Colonic mucosa (tissue), 4 donors: ENCODE measurements at places on chromosomes 5 and 9. TPM values are rescaled to one million over a fixed set of nuclear protein-coding genes. Genes with fewer than 3 reads are reported as not detected.

KLF4 gene
- total RNA-seq = 398 TPM

SYNPO gene
- total RNA-seq = 32.4 TPM

NUTM2G gene
- not detected for total RNA-seq

AGXT2 gene
- total RNA-seq = 0.16 TPM

- peak overlapping the region; percentile 73 for H3K27ac ChIP-seq
- H3K4me3 ChIP-seq = no peak overlapping the region
- H3K36me3 ChIP-seq = no peaks in the 10 kb centered on the region
- no peaks in the 10 kb centered on the region for H3K4me1 ChIP-seq
Measured at GRCh38 chr9:20409321-20410092, 212.8 kb downstream of the MLLT3 start.
